Smooth muscle cell of the brain vasculature (primary cell): ENCODE measurements at places on chromosomes 5 and 9.

GRCh38 chr5:42516282-42517042 is 93.2 kb downstream of the GHR start:
- no peak for DNase-seq

- DNase-seq: no peak
Measured at GRCh38 chr5:150624334-150625163, 15.9 kb upstream of the SYNPO start.

GRCh38 chr9:15231788-15232635 is 75.0 kb downstream of the TTC39B start:
- no peak for DNase-seq

- DNase-seq: no peak
Measured at GRCh38 chr9:970151-970996, 6.1 kb upstream of the DMRT3 start.

GRCh38 chr9:32968101-32969011 is 33.1 kb downstream of the APTX start:
- DNase-seq: peak; percentile 17

DNA sequence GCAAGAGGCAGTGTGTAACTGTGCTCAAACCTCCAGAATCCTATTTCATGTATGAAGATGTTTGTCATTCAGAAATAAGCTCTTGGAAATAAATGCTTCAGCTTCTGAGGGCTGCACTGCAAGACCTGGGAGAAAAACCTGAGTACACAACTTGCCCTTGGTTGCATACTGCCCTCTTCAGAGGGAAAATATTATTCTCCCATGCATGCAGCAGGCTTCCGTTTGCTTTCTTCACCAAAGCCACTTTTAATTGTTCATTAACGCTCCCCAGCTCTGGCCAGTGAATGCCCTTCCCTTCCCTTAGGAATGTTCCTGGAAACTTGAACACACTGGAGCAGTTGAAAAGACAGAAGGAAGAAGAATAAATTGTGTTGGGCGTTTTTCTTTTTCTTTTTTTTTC is 2.5 kb upstream of the WHRN start:
- DNase-seq: no peak

DNA sequence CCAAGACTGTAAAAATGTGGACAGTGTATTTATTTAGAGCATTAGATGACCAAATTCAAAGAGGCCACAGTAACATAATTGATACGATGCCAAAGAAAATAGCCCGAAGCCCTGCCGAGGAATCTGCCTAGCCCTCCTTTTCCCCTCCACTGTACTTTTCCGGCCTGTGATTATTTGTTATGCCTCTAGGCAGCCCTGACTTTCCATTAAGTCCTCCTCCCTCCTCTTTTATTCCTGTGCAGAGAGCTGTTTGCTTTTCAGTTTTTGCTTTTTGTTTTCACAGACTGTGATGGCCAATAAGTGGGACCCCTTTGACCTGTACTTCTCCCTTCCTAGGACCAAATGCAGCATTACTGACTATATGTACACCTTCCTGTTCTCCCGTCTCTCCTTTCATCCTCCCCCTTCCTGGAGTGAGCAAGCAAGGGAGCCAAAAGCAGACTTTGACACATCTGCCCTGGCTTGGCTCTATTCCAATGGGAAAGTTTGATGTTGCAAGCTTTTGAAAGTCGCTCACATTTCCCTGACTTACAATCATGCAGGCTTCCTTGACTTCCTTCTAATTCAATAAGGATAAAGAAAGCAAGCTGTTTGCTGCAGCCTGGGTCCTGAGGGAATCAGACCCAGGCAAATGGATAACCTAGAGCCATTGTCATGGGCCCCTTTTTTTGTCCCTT is 76.1 kb downstream of the NREP start:
- peak; percentile 98 for DNase-seq

DNA sequence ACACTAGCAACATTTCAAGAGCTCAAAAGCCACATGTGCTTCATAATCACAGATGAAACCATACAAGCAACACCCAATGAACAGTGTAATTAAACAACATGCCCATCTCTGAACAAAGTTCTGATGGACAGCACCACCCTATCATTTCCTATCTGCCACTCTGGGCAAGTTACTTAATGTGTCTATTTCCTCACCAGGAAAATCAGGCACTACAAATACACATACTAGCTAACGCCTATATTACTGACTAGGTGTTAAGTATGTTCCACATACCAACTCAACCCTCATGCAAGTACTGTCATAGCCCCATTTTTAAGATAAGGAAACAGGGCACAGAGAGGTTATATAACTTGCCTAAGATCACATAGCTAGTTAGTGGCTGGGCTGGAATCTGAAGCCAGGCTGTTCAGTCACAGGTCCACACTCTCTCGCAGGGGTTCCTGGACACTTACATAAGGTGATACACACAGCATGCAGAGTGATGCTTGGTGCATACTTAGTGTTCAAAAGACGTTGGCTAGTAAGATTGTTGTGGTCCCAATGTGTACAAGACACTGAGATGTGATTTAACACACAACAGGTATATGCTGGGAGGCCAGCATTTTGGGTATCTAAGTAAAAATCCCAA is 24.2 kb downstream of the CORO2A start:
- no peak for DNase-seq

GRCh38 chr5:168773226-168773625 is 194.1 kb upstream of the PANK3 start:
- DNase-seq: no peak

GRCh38 chr9:23123048-23123632 is 676.5 kb downstream of the DMRTA1 start:
- peak; percentile 0 for DNase-seq

DNA sequence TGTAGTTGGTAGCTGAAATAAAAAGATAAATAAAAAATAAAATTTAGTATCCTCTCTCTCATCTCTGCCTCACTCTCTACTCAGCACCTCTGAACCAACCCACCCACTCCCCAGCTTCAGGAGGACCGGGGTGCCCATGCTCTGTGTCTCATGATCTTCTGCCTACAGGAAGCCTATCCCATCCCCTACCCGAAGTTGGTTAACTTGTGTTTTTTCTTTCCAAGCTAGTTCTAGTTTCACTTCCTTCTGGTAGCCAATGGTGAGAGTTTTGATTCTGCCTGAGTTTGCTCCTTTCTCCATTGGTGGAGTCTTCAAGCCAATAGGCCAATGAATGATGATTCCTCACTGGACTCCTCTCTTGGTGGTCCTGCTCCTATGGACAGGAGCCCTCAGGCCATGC is 32.1 kb downstream of the SNX24 start:
- DNase-seq: no peak

GRCh38 chr5:82222597-82223574 is 55.3 kb downstream of the RPS23 start:
- DNase-seq: no peak

DNA sequence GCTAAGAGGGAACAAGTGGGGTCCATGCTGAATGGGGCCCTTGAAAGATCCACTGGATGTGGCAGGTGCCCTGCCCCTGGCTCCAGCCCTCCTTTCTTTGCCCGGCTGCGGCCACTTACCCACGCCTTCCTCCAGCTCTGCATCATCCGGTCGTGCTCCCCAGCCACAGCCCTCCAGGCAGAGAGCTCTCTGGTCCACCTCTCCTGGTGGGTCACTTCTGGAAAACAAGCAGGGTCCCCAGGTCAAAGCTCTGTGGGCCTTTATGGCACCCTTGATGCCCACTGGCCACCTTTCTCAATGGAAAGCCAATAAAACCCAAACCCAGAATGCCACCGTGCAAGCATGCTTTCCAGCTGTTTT is 45.0 kb downstream of the SECISBP2 start:
- no peak for DNase-seq

GRCh38 chr9:127059765-127060361 is 62.6 kb downstream of the ANGPTL2 start:
- no peak for DNase-seq

- DNase-seq: no peak
Measured at GRCh38 chr9:107932601-107933000, 443.0 kb upstream of the KLF4 start.

- no peak for DNase-seq
Measured at GRCh38 chr5:34584165-34584564, 72.0 kb upstream of the RAI14 start.
